ENCODE measurements at places on chromosomes 5 and 9. TPM values are rescaled to one million over a fixed set of nuclear protein-coding genes. Genes with fewer than 3 reads are reported as not detected.

Gene NTRK2
- 9.8 TPM for total RNA-seq

Gene GMCL2
- not detected for total RNA-seq

Gene AFAP1L1
- 21.9 TPM for total RNA-seq

Gene PSAT1
- 87.6 TPM for total RNA-seq

Gene UNC13B
- total RNA-seq, result 52.7 TPM

Gene SCAI
- 9.1 TPM for total RNA-seq

Gene SPATA31E1
- not detected for total RNA-seq

Gene STOM
- 61.8 TPM for total RNA-seq

Gene GPR150
- 0.69 TPM for total RNA-seq

Gene SLC22A4
- total RNA-seq, result 1.6 TPM

Gene PDCD1LG2
- 1.9 TPM for total RNA-seq

Gene SPRY4
- total RNA-seq, result 3.4 TPM
